Ureter (tissue), 1 donor: ENCODE measurements at places on chromosomes 12 and 14. TPM values are rescaled to one million over a fixed set of nuclear protein-coding genes. Genes with fewer than 3 reads are reported as not detected.

DNA sequence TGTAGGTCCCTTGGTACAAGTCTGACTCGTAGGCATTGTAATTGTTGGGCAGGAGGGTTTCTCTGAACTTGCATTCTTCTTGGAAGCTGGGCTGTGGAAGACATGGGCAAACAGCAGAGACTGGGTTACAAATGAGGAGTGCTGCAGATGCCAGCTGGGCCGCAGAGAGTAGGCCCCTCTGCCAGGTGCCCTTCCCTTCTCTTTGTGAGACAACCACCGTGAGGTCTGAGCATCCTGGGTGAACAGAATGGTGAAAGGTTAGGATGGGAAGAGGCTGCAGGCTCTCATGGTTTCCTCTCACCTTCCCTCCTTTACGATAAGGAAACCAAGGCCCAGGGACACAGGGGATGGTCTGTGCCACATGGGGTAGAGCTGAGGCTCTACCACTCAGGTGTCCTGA is 11.3 kb downstream of the FGF6 start:
- DNase-seq: peak; percentile 10

- peak; percentile 30 for DNase-seq
Measured at GRCh38 chr14:96638041-96638855, 136.1 kb downstream of the PAPOLA start.

DNA sequence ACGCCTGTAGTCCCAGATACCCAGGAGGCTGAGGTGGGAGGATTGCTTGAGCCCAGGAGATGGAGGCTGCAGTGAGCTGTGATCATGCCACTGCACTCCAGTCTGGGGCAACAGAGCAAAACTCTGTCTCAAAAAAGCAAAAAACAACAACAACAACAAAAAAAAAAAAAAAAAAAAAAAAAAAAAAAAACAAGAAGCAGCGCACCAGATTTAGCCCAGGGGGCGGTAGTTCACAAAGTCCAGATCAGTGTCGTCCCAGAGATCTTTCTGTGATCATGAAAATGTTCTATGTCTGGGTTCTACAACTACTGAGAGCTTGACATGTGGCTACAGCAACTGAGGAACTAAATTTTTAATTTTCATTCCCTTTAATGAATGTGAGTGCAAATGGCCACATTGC is 27.4 kb downstream of the OAS2 start:
- no peak for DNase-seq

GRCh38 chr12:118318744-118319143 is 54.0 kb downstream of the TAOK3 start:
- no peak for DNase-seq

GRCh38 chr12:114232187-114232586 is 173.8 kb downstream of the TBX5 start:
- no peak for DNase-seq

DNA sequence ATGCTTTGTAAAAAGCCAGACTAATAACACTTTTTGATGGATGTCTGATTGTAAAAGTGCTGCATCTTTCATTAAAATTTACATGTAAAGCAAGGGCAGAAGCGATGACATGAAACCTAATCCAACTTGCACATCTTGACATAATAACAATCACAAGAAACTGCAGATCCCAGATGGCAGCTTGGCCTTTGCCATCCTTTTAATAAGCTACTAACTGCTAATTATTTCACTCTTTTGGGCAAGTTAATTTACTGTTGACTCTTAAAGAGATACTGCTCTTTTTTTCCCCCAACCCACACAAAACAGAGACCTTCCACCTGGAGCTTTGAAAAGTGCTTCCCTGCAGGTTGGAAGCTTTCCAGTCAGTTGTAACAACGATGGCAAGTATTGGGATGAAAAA is 137.5 kb downstream of the NRXN3 start:
- DNase-seq: no peak

GRCh38 chr12:51852404-51853137 is 4.1 kb upstream of the FIGNL2 start:
- no peak for DNase-seq

- no peak for DNase-seq
Measured at GRCh38 chr14:64506721-64507120, 2.2 kb downstream of the ZBTB1 start.

- DNase-seq: no peak
Measured at GRCh38 chr14:89959853-89960445, 4.2 kb downstream of the TDP1 start.

DNA sequence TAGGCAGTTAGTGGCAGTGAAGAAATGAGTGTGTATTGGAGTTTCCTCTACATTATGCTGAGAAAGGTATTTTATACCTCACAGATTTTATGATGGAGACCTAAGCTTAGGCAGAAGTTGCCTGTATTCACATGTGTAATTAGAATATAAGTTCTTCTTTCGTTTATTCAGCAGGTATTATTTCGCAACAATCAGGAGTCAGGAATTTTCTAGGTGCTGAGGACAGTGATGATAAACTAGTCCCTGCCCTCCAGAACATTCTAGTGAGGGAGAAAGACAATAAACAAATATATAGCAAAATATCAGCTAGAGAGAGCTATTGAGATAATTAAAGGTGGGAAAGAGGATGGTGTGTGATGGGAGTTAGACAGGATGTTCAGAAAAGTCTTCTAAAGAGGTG is 345.7 kb downstream of the GRIN2B start:
- DNase-seq: no peak

- no peak for DNase-seq
Measured at GRCh38 chr12:10242539-10242938, 29.9 kb downstream of the GABARAPL1 start.

DNA sequence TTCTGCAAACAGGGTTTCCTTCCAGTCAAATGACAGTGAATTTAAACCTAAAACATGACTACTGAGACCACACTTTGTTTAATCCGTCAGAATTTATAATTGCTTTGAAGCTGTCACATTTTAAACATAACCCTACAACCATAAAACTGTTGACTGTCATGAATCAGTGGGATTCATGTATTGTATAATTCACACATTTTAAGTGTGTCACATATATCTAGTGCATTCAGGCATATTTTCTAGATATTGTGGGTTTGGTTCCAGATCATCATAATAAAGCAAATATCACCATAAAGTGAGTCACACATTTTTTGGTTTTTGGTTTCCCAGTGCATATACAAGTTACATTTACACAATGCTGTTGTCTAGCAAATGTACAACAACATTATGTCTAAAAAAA is 304.4 kb downstream of the TMEM132D start:
- DNase-seq: no peak

- no peak for DNase-seq
Measured at GRCh38 chr14:88195676-88196075, 127.4 kb downstream of the KCNK10 start.

GRCh38 chr14:50447461-50447860 is 50.8 kb upstream of the CDKL1 start:
- no peak for DNase-seq

GRCh38 chr12:87982208-87982607 is 47.0 kb downstream of the C12orf50 start:
- no peak for DNase-seq

TRMT5 gene
- total RNA-seq: 21.8 TPM

HOXC5 gene
- total RNA-seq: 1.7 TPM

RALGAPA1 gene
- 100 TPM for total RNA-seq
